Calu3 (cell line): ENCODE measurements at places on chromosomes 7 and 10. TPM values are rescaled to one million over a fixed set of nuclear protein-coding genes. Genes with fewer than 3 reads are reported as not detected.

DNA sequence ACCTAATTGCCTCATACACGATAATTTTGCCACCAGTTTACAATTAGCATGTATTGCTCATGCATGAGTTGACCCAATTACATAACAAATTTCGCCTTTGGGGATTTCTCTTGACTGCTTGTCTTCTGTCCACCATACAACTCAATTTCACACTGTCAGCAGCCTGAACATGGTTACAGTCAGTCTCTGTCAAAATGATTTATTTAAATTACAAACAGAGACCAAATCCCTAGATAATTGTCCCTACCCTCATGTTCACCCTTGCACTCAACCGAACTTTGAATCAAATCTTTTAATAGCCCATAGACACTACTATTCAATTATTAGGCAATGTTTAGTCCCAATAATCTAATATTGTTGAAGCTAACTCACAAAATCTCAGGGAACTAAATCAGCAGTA is 59.7 kb upstream of the NEBL start:
- no peaks in the 10 kb centered on the region for H3K27me3 ChIP-seq
- DNase-seq, result no peak
- H3K4me3 ChIP-seq, result no peak overlapping the region
- H3K36me3 ChIP-seq, result no peaks in the 10 kb centered on the region
- H3K4me1 ChIP-seq, result no peaks in the 10 kb centered on the region
- no peak overlapping the region for H3K27ac ChIP-seq

DNA sequence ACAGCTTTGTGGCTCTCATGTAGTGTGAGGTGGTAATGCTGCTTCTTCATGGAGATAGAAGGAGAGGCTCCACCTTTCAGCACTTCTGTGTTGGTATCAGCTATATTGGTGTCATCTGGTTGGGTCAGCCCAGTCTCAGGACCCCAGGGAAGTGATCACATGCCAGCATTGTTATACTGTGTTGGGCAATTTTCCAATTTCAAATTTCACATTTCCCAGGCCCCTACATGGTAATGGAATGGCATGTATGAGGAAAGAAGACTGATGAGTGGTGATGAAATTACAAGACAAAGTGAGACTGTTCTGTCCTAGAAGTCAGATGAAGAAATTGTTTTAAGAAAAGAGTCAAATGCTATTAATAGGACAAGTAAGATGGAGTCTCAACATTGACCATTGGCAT is 3.7 kb upstream of the AKR1C3 start:
- H3K27me3 ChIP-seq, result no peaks in the 10 kb centered on the region
- peak overlapping the region; percentile 54 for H3K27ac ChIP-seq
- peak; percentile 24 for DNase-seq
- peaks cover 37% of the 10 kb centered on the region for H3K4me1 ChIP-seq
- H3K36me3 ChIP-seq, result peaks cover 19% of the 10 kb centered on the region

- no peak for DNase-seq
- no peak overlapping the region for H3K27ac ChIP-seq
- H3K4me1 ChIP-seq, result no peaks in the 10 kb centered on the region
- no peak overlapping the region for H3K4me3 ChIP-seq
- no peaks in the 10 kb centered on the region for H3K27me3 ChIP-seq
- H3K36me3 ChIP-seq, result no peaks in the 10 kb centered on the region
Observed at GRCh38 chr10:16689227-16689626, 128.0 kb downstream of the RSU1 start.

DNA sequence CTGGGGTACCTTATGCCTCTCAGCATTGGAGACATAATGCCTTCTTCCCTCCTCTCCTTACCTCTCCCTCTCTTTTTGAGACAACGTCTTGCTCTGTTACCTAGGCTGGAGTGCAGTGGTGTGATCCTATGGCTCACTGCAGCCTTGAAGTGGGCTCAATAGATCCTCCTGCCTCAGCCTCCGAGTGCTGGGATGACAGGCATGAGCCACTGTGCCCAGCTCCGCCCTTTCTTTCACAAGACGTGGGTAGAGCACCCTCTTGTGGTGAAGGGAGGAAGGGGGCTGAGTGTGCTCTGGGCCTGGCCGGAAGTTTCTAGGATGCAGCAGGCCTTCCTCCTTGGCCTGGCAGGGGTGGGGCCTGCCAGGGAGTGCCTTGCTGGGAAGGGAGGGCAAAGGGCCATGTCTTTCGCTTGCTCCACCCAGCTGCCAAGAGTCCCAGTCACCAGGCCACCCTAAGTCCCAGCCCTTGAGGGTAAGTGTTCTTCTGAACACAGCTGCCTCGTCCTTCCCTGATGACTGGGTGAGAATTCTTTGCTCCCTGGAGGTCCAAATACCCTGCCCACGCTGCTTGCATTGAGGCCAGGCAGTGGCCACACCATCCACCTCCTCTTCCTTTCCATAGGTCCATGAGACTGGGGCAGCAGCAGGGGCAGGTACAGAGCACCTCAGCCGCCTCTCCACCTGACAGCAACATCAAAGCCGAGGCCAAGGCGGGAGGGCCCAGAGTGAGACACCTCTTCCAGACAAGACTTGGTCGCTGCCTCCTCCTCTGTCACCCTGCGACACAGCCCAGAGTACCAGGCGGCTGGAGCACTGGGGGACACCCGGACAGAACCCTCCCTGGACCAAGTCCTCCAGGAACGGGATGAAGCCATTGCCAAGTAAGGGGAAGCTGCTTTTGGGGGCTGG is 3.7 kb downstream of the ABHD11 start:
- H3K36me3 ChIP-seq, result peaks cover 64% of the 10 kb centered on the region
- peak; percentile 89 for DNase-seq
- H3K4me1 ChIP-seq, result peaks cover 19% of the 10 kb centered on the region
- H3K27me3 ChIP-seq, result no peaks in the 10 kb centered on the region

GRCh38 chr7:130430841-130431666 is 9.8 kb downstream of the CEP41 start:
- no peaks in the 10 kb centered on the region for H3K4me1 ChIP-seq
- no peak overlapping the region for H3K4me3 ChIP-seq
- H3K27ac ChIP-seq, result no peak overlapping the region

DNA sequence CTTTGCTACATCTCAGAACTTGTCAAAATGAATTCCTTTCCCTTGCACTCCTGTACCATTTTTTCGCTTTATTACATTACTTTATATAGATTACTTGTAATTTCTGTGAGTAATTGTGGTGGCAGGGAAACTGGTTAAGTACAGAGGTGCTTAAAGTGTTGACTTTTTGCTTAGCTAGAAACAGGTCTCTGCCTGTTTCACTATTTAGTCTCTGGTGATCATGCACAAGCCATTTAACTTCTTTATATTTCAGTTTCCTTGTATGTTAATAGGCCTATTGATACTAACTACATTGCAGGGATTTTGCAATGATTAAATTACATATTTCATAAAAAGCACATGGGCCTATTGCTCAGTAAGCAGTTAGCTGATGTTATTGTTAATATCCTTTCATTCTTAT is 233.8 kb downstream of the PRKG1 start:
- no peaks in the 10 kb centered on the region for H3K36me3 ChIP-seq
- no peak overlapping the region for H3K27ac ChIP-seq
- no peaks in the 10 kb centered on the region for H3K27me3 ChIP-seq
- H3K4me1 ChIP-seq, result no peaks in the 10 kb centered on the region
- H3K4me3 ChIP-seq, result no peak overlapping the region

DNA sequence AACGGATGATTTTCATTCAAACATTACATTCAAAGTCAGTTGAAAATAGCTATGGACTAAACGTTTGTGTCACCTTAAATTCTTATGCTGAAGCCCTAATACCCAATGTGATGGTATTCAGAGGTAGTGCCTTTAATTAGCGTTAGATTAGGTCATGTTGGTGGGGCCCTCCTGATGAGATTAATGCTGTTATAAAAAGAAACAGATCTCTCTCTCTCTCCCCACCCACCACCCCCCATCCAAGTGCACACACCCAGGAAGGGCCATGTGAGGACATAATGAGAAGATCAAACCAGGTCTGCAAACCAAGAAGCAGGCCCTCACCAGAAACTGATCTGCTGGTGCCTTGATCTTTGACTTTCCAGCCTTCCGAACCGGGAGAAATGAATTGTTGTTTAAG is 44.2 kb downstream of the ZNF438 start:
- no peak overlapping the region for H3K27ac ChIP-seq
- no peaks in the 10 kb centered on the region for H3K36me3 ChIP-seq
- no peaks in the 10 kb centered on the region for H3K27me3 ChIP-seq
- peaks cover 19% of the 10 kb centered on the region for H3K4me1 ChIP-seq
- DNase-seq, result no peak

DNA sequence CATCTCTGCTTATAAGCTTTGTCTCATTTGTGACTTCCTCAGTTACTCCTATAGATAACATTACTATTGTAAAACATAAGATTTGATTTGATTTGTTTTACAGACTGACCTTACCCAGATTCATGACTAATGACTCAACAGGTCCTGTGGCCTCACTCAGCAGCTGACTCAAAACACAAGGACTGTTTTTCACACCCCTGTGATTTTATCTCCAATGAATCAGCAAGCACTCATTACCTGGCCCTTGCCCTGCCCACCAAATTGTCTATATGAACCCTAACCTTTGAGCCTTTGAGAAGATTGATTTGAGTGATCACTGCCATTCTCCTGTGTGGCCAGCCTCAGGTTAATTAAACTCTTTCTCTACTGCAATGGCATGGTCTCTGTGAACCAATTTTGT is 1064.6 kb upstream of the LRRTM3 start:
- no peaks in the 10 kb centered on the region for H3K27me3 ChIP-seq
- DNase-seq, result peak; percentile 28
- peaks cover 22% of the 10 kb centered on the region for H3K4me1 ChIP-seq
- H3K27ac ChIP-seq, result peak overlapping the region; percentile 5
- H3K4me3 ChIP-seq, result no peak overlapping the region

GRCh38 chr10:118903691-118904090 is 125.8 kb upstream of the NANOS1 start:
- DNase-seq, result no peak
- H3K36me3 ChIP-seq, result no peaks in the 10 kb centered on the region
- no peak overlapping the region for H3K4me3 ChIP-seq
- H3K4me1 ChIP-seq, result peaks cover 5% of the 10 kb centered on the region
- no peak overlapping the region for H3K27ac ChIP-seq

DNA sequence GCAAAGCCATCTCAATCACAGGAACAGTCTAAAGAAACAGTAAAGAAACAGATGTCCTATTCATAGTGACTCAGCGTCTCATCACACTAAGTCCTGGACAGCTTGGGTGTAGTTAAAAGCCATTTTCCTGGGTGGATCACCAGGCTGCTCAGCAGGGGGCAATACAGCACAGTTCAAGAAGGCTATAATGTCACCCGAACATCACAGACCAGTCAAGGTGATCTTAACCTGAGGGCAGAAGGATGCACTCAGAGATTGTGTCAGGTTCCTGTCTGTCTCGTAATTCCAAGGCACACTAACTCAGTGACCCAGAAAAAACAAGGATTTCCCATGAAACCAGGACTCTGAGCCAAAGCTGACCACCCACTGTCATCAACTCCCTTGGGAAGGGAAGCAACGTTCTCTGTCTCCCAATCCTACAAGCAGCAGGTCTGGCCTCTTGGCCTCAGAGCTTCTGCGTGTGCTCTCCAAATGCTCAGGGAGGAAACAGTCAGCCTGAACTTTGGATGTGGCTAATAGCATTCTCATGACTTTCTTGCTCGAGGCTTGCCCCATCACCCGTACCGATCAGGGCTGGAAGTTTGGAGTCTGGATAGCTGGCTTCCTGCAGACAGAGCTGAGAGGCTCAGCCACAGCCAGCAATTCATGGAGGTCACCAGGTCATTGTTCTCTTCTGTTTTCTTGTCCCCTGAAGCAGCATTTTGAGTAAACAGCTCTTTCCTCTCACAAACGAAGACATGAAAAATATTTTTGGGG is 90.4 kb upstream of the FAM171A1 start:
- no peak overlapping the region for H3K27ac ChIP-seq
- H3K4me1 ChIP-seq, result no peaks in the 10 kb centered on the region
- peaks cover 53% of the 10 kb centered on the region for H3K27me3 ChIP-seq
- no peaks in the 10 kb centered on the region for H3K36me3 ChIP-seq
- no peak overlapping the region for H3K4me3 ChIP-seq
- DNase-seq, result peak; percentile 27

DNA sequence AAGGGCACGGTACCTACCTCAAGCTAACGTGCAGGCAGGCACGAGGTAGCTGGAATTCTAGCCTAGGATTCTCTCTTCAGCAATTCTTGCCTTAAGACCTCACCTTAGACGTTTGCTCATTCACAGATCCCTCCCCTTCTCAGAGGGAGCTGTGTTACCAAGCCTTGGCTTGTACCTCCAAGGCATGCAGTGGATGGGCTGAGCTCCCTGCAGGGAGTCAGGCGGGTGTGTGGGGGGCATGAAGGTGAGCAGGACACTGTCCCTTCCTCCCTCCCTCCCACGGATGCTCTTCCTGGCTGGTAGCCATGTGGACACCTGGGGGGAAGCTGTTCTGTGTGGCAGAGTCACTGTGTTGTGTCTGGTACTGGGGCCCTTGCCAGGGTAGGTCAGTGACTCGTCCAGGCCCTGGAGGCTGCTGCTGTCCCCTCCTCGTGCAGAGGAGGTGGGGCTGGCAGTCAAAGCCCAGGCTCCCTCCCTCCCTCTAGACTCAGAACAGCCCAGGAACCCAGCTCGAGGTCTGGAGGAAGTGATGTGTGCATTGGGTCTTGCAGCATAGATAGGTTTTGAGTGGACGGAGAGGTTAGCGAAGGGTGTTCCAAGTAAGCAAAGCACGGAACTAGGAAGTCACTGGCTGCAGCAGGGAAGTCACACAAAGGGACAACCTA is 222.2 kb upstream of the SH2B2 start:
- DNase-seq, result peak; percentile 17
- peaks cover 10% of the 10 kb centered on the region for H3K4me1 ChIP-seq
- no peaks in the 10 kb centered on the region for H3K36me3 ChIP-seq
- no peaks in the 10 kb centered on the region for H3K27me3 ChIP-seq
- no peak overlapping the region for H3K4me3 ChIP-seq

- H3K27me3 ChIP-seq, result no peaks in the 10 kb centered on the region
- no peak for DNase-seq
- no peak overlapping the region for H3K4me3 ChIP-seq
- H3K27ac ChIP-seq, result no peak overlapping the region
Observed at GRCh38 chr7:68504716-68505115, 1093.6 kb upstream of the AUTS2 start.

DNA sequence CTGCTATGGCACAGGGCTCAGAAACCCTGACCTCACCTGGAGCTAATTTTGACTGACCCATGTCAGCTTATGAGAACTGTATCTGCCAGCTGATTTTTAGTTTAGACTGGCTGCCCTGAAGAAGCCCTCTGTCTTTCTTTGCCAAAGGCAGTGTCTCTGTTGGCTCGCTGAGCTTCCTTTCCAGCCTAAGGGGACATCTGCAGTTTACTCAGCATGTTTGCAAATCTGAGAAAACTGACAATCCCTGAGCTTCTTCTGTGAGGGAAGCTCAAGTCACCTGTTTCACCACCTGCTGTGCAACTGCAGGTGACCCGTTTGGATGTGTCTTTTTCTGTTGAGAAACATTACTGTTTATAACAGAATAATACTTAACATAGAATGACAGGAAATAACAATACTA is 46.0 kb downstream of the PRKAR2B start:
- no peaks in the 10 kb centered on the region for H3K36me3 ChIP-seq
- no peak overlapping the region for H3K4me3 ChIP-seq
- H3K4me1 ChIP-seq, result no peaks in the 10 kb centered on the region
- H3K27ac ChIP-seq, result no peak overlapping the region
- no peaks in the 10 kb centered on the region for H3K27me3 ChIP-seq

Gene PAPOLB
- total RNA-seq, result 0.07 TPM in 1 of 2 replicates, not detected in the other

Gene CNPY1
- not detected in 2 replicates for total RNA-seq

Gene HOXA4
- 1.0 and 1.2 TPM in 2 replicates for total RNA-seq

Gene CPEB3
- total RNA-seq, result 2.8 and 3.6 TPM in 2 replicates

Gene GJD4
- not detected in 2 replicates for total RNA-seq

Gene CPN1
- not detected in 2 replicates for total RNA-seq
